ENCODE measurements at places on chromosomes 12 and 14.

DNA sequence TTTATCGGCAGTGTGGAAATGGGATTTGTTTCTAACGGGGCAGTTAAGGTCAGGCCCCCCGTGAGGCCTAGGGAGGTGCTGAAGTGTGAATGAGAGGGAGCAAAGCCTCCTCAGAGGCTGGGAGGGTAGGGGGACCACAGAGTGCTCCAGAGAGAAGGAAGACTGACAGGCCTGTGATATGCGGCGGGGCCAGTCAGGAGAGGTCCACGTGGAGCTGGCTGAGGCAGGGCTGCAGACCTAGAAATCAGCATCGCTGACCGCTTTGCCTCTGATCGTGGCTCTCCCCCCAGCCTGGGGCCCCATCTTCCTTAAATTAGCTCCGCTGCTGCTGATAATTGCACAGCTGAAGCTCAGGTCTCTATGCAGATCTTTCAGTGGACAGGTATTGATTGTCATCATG lies 240.8 kb upstream of the PWP1 start:
- DNase-seq: no peak

DNA sequence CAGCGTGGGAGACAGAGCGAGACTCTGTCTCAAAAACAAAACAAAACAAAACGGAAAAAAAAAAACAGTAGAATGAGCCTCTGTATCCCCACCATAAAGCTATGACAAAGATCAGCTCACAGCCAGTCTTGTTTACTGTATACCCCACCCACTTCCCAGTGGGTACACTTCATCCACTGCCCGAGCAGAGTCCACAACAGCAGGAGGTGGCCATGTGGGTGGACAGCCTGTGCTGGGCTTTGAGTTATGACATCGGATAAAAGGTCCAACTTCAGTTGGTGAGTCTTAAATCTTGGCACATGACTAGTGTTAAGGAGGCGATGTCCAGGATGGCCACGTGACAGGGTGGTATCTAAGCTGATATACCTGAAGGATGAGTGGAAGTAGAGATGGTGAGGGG lies 34.8 kb upstream of the MAPKAPK5 start:
- no peak for DNase-seq

DNA sequence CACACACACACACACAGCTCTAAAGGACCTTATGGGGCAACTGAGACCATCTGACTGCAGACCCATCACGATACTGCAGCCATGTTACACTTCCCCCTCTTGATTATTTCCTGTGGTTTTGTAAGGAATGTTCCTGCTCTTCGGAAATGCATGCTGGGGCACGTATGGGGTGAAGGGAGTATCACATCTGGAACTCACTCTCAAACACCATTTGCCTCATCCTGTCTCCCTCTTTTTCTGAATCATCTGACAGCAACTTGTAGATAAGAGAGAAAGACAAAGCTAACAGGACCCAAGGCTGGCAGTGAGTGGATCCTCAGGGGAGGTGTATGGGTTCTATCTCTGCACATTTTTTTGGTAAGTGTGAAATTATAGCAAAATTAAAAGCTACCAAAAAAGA lies 50.3 kb downstream of the RIMBP2 start:
- no peak for DNase-seq

DNA sequence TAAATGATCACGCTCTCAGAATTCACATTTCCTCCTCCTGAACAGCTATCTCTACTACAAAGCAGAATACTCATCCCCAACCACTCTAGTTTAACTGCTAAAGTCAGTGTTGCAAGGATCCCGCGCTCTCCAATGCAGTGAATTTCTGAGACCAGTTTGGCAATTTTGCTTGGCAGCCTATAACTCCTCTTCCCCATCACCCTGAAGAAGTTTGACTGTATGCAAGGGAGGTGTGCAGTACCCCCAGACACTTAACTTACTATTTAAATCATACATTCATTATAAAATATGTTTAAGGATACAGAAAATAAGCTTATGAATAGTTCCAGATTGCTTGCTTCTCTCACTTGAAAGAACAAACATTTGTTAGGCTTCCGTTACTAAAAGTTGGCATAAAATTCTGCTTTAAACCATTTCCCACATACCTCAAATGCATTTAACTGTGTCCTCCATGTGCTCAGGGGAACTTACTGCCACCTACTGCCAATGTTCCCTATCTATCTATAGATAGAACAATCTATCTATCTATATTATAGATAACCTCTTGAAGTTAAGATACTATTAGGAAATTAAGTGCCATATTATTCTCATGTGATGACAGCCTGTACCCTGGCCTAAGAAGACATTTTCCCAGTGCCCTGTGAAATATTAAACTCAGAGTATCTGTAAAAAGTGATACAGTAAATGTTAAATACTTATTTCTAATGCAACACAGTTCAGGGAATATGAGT lies 2.4 kb downstream of the LGR5 start:
- DNase-seq: no peak

- no peak for DNase-seq
These were observed 181.5 kb upstream of the KRR1 start for GRCh38 chr12:75692876-75693275.

DNA sequence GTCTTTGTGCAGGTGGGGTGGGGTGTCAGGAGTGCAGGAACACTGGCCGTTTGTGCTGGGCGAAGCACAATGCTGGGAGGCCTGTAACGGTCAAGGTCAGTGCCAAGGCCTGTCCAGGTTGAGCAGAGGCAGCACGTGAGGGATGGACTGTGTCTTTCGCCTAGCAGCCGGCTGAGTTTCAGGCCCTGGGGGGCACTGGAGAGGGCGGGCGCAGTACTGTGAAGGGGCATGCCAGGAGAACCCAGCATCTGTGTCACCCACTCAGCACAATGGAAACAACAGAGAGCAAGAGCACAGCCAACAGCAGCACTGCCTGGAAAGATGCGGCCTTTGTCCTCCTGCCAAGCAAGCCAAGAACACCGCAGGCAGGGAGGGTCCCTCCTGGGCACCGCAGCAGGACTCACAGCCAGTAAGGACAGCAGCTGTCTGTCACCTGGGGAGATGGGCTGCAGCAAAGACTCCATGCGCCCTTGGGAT lies 25.2 kb downstream of the SLC25A47 start:
- DNase-seq: no peak

DNA sequence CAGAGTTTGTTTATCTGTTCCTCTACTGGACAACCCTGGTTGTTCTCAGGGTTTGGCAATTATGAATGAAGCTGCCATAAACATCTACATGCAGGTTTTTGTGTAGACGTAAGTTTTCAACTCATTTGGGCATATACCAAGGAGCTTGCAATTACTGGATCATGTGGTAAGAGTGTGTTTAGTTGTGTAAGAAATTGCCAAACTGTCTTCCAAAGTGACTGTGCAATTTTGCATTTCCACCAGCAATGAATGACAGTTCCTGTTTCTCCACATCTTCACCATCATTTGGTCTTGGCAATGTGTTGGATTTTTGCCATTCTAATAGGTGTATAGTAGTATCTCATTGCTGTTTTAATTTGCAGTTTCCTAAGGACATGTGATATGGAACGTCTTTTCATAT lies 39.8 kb upstream of the FBXO33 start:
- DNase-seq: no peak

DNA sequence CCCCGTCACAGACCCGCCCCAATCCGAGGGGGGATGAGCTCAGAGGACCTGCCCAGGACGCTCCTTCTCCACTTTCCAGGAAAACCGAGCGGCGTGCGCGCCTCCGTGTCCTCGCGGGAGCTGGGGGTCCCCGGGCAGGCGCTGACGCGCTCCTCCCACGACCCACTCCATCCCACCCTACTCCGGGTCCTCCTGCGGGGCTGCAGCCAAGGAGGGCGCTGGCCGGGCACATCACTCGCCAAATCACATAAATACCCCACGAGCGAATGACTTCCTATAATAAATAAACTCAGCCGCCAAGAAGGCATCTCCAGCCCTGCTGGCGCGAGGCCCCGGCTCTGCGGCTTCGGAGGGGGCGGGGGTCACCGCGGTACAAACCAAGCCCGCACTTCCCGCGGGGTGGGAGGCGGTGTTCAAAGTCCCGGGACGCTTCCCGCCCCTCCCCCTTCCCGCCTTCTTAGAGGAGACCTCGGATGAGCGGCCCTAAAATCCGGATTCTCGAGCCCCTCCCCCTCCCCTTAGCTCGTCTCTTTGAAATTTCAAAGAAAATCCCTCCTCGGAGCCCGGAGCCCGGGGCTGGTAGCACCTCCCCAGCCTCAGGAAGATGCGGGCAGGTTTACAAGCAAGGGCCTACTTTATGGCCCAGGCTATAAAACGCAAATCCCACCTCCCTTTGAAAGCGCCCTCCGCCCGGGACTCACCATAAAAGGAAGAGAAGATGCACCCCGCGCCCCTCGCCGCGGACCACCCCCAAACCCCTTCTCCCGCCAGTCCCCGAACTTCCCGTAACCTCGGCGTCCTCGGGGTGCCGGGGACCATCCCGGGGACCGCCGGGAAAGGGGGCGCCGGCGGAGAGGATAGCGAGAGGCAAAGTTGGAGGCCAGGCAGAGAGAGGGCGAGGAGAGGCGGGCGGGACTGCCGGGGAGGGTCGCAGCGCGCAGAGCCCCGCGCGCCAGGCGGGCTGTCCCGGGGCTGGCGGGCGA lies 712 bp upstream of the FZD10 start:
- DNase-seq: peak; percentile 39

DNA sequence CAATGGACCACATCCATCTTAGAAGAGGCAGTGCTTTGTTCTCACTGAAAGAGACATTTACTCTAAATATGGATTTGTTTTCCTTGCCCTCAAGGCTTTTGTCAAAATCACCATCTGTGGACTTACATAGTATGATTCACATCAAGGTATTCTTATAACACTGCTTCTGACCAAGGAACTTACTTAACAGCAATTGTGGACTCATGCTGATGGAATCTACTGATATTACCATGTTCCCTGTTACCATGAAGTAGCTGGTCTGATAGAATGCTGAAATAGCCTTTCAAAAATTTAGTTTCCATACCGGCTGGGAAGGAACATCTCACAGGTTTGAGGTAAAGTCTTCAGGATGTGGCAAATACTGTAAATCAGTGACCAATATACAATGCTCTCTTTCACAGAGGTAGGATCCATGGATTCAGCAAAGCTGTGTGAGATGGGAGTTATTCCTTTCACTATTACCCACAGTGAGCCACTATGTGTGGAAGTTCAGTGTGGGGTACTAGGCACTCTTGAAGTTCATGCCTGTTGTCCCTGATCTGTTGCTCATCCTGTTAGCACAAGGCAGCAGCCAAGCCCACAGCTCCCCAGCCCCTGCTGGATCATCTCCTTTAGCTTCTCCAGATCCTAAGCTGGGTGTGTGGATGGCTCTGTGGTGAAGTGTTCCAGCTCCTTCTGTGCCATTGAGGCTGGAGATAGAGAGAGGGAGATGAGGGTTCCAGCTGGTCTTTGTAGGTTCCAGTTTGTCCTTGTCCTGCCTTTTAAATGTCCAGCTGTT lies 126.4 kb downstream of the ATP23 start:
- no peak for DNase-seq

- DNase-seq: no peak
These were observed 157.0 kb upstream of the RMST start for GRCh38 chr12:97305651-97306050.

DNA sequence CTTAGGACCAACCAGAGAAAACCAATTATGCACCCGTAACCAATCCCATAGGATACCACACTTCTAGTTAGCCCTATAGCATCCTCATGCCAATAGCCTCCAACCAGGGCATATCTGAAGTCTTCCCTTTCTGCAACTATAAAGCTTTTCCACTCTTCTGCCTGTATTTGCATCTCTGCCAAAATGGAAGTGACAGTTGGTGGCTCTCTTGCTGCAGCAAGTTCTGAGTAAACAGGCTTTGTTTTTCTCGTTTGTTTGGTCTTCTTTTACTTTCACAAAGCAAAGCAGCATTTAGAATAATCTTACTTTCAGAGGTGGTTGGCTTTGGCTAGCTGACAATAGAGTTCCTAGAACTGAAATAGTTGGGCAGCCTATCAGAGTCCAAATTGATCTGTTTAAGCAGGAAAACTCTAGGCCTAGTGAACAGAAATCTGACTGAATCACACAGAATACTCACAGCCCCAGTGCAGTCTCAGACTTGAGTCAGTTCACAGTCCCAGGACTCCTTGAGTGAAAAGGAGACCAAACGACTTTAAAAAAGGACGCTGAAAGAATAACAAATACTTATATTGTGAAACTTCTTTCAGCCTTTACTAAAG lies 1029.7 kb upstream of the LRFN5 start:
- DNase-seq: peak; percentile 76

Measured in common myeloid progenitor, CD34-positive (primary cell).